CMK (cell line): ENCODE measurements at places on chromosomes 3 and 15.

- no peak for DNase-seq
Measured at GRCh38 chr3:5317557-5317956, 130.1 kb downstream of the EDEM1 start.

- DNase-seq: no peak
Measured at GRCh38 chr15:33454346-33454745, 143.6 kb downstream of the RYR3 start.

GRCh38 chr15:26614734-26615133 lies 158.1 kb downstream of the GABRB3 start:
- no peak for DNase-seq

- no peak for DNase-seq
Measured at GRCh38 chr3:154844863-154845262, 235.3 kb upstream of the MME start.

- DNase-seq: no peak
Measured at GRCh38 chr3:13626915-13627460, 78.1 kb downstream of the FBLN2 start.

- no peak for DNase-seq
Measured at GRCh38 chr3:71543371-71544016, 40.0 kb downstream of the FOXP1 start.

- DNase-seq: no peak
Measured at GRCh38 chr3:152658977-152659720, 175.8 kb upstream of the P2RY1 start.

GRCh38 chr3:177681852-177682251 lies 484.6 kb upstream of the TBL1XR1 start:
- DNase-seq: no peak

DNA sequence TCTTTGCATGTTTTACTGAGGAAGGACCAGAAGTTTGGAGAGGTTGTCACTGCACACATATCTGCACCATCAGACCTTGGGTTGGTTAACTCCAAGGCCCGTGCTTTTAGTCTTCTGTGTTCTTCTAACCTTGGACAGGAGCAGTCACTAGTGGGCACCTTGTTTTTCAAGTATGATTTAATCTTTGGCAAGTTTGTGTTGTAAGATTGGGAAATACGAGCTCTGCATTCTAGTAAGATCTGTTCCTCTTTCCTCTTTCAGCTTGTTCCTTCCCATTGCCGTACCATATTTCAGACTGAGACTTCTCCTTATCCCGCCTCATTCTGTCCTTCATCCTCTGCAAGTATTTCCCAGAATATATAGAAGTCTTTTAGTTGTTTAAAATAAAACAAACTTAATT lies 5.1 kb downstream of the TMOD2 start:
- DNase-seq: no peak

DNA sequence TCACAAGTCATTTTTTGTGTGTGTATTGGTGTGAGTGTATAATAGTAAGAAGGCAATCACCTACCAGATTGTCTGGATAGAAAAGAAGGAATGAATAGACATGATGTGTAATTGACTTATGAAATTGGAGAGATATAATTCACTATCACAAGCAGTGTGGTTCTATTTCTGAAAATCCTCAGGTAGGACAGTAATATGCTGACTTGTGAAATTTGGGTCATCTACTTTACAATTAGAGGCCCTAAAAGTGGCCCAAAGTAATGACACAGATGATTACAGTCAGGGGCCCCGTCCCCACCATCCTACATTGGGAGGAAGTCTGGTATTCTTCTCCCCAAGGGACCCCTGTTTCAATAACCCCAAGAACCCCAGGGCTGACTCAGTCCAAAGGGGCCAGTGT lies 73.6 kb upstream of the SELENOK start:
- DNase-seq: no peak

GRCh38 chr3:183227586-183227985 lies 25.5 kb upstream of the B3GNT5 start:
- DNase-seq: no peak

DNA sequence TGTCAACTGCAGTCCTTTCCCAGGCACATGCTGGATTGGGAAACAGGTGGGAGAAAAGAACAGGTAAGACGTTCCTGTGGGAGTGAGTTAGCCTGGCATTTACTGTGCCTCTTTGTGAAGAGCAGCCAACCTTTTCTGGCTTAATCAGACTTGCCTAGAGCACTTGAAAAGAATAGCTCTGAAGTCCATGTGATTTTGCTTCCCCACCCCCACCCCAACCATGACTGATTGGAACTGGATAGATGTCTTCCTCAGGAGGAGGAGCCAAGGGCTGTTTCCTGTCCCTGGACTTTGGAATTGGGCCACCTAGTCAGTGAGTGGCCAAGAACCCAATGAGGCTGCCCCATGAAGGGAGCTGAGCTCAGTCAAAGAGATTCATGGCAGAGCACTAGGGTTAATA lies 4.7 kb upstream of the TMEM41A start:
- no peak for DNase-seq

DNA sequence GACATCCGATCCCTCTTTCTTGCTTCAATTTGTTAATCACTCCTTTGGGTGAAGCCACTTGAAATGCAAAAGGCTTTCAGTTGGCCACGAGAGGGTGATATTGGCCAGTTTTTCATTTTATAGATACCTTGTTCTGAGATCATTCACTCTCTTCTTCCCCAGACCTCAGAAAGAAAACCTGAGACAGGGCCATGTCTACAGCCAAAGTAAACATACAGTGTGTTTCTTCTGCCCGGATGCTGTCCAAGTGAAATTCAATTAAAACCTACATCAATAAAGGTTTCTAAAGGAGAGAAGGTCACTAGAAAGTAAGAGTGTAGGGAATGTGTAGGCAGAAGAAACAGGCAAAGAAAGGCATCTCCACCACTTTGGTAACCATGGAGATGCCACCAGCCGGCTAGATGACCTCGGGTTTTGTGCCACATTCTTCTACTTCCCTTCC lies 39.5 kb upstream of the FMN1 start:
- DNase-seq: no peak

GRCh38 chr3:139378587-139379241 lies 10.7 kb downstream of the COPB2 start:
- DNase-seq: no peak

DNA sequence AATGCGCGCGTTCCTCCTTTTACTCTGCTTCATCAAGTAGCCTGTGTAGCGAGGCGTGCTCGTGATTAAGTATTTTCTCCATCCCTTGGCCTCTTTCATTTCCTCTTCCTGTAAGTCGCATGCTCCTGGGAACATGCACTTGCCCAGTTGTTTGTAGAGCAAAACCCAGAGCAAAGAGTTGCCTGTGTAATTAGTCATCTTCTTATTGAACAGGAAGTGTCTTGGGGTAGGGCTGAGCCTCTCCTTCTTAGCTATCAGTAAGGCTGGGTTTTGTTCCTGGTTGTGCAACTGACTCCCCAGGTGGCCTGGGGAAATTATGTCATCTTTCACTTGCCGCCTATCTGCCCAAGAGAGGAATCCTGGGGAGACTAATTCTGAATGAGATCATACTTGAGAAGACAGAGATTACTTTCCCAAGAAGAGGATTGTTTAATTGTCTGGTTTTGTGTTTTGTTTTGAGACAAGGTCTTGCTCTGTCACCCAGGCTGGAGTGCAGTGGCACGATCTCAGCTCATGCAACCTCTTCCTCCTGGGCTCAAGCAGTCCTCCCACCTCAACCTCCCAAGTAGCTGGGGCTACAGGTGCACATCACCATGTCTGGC lies 14.9 kb downstream of the LIPH start:
- DNase-seq: no peak

DNA sequence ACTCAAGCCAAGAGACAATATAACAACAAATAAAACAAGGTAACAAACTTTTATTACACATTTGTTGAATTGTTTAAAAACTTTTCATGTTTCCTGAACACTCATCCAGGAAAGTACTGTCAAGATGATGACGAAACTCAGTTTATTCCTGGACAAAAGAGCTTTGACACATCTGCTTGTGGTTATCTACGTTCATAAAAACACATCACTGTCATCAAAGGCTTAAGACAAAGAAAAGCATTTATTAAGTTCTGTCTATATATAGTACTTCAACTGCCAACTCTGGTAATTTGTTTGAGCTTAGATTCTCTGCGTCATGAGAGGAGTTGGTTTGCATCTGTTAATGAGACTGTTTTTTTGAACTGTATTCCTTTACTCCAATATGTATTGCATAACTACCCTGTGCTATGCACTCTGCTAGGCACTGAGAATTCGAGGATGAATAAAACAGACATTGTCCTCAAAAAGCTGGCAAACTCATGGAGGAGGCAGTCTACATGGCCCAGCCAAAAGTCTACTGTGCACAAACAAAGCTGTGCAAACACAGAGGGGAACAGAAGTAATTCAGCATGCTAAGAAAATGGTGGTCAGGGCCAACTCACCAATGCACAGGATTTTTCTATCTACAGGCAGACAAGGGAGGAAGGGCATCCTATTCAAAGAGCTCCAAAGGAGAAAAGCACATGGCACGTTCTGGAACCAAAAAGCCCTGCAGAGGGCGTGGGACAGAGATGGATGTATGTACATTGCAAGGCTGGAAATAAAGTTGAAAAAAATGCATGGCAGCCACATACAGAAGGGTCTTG lies 21.5 kb downstream of the PLD1 start:
- DNase-seq: no peak

GRCh38 chr15:32802286-32802936 lies 84.6 kb downstream of the GREM1 start:
- DNase-seq: no peak
